ENCODE measurements at places on chromosomes 1 and 21.

GRCh38 chr1:31706384-31707058, 2.7 kb upstream of the COL16A1 start:
- no peak for DNase-seq

DNA sequence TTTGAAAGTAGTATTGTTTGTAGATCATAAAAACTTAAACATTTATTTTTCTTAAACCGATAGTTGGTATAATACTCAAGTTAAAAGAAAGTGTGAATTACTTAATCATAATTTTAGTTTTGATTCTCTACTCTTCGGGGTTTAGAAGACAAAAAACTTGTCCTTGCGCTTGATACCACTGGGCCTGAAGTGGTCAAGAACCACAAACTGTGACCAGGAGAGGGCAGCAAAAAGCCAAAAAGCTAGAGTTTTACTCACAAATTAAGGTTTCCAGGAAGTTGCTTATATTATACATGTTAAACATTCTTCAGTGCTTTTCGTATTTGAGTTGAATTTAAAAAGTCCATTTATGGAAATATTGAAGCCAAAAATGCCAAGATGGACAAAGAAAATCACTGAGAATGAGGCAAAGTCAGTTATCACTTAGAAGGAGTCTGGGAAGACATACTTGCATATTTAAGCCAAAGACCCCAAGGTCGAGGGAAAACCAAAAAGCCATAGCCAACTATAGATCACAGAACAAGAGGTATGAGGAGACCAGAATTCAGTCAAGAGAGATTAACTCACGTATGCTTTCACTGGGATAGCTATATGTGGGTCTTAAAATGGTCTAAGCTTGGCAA, 34.2 kb downstream of the EFCAB7 start:
- no peak for DNase-seq

- DNase-seq: no peak
Measured at GRCh38 chr1:211375146-211375818, 48.6 kb downstream of the TRAF5 start.

- no peak for DNase-seq
Measured at GRCh38 chr1:169689395-169689794, 22.0 kb downstream of the SELL start.

DNA sequence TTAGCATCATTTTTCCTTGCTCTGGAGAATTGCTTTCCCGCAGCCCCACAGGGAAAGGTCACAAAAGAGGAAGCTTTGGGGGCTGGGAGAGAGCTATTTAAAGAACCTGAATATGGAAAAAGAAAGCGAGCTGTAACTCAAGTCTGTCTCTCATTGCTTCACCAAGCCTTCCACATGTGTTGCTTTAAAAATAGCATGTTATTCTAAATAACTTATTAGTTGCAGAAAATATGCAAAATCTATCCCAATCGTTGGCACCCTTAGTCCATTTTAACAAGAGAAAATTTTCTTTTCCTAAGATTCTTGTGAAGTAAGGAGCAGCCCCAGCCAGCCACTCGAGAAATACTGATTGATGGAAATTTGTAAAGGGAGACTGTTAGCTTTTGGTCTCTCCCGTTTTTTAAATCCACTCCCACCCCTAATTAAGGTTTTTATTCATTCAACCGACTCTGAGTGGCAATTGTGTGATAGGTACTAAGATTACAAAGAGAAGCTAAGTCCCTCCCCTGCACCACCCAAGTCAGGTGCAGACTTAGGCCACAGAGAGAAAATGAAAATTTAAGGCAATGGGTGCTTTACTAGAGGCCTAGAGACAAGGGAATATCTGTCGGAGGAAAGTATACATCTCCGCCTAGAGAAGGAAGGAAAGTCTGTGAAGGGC, 802 bp downstream of the CYP4X1 start:
- no peak for DNase-seq

DNA sequence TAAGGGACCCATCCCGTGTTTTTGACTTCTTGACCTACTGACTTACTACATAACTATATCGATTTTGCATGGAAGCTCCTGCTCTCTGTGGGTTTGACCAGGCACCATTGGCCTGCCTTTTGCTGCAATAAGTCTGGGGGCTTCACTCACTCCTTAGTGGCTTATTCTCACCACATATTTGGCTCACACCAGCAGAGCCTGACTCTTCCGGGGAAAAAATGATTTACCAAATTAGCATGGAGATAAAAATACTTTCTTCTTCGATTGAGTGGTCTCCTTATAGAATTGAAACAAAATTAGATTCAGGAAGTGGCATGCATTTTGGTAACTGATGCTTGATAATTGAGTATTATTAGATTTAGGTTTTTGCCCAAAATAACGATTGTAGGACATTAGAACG, 129.7 kb downstream of the RUNX1 start:
- DNase-seq: no peak

DNA sequence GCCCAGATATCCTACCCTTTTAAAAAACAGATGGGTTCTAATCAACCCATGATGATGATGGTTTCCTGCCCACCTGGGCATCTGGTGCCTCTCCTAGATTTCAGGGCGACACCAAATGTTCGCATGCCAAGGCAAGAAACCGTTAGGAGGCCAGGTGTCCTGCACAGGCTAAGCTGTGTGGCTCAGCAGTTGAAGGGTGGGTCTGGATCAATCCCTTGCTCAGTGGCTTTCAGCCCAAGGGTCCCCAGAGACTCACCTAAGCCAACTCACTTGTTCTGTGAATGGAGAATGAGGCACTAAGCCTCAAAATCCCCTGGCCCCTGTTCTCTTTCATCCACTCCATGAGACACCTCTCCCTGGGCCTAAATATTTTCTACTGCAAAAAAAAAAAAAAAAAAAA, 169.1 kb upstream of the EDN2 start:
- no peak for DNase-seq

DNA sequence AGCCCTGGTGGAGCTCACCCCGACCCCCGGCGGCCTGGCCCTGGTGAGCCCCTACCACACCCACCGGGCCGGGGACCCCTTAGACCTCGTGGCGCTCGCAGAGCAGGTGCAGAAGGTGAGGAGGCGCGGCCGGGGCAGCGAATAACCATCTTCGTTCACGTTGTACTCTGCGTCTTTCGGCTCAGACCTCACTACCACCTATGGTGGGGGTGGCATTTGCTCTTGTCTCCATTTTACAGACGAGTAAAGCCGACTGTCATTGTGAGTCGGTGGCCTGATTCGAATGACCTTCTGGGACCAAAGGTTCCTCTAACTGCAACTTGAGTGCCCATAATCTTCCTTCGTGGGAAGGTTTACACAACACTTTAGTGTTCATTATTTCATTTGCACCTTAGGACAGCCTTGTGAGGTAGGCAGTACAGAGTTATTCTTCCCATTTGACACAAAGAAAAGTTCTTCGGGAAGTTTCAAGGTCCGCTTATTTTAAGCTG, 506 bp downstream of the C1orf50 start:
- DNase-seq: no peak

GRCh38 chr1:6040861-6041415, 4.8 kb upstream of the KCNAB2 start:
- no peak for DNase-seq

DNA sequence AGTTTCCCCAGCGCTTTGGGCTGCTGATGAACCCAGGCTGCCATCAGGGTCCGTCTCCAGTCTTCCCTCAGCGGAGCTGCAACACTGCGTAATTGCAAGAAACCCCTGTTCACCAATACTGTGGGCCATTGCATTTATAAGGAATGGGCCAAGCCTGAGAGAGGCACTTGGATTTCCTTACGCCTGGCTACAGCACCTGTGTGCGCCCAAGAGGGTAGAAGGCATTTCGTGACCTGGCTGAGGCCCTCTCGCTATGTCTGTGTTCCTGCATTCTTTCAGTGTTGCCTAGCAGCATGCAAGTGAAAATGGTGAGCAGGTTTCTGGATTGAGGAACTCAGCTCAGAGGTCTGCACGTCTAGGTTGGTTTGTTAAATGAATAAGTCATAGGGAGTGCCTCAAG, 12.0 kb upstream of the OR2W3 start:
- DNase-seq: no peak

GRCh38 chr1:18324246-18324645, 156.5 kb upstream of the KLHDC7A start:
- DNase-seq: no peak

- no peak for DNase-seq
Measured at GRCh38 chr21:27740084-27740483, 773.2 kb upstream of the ADAMTS5 start.

DNA sequence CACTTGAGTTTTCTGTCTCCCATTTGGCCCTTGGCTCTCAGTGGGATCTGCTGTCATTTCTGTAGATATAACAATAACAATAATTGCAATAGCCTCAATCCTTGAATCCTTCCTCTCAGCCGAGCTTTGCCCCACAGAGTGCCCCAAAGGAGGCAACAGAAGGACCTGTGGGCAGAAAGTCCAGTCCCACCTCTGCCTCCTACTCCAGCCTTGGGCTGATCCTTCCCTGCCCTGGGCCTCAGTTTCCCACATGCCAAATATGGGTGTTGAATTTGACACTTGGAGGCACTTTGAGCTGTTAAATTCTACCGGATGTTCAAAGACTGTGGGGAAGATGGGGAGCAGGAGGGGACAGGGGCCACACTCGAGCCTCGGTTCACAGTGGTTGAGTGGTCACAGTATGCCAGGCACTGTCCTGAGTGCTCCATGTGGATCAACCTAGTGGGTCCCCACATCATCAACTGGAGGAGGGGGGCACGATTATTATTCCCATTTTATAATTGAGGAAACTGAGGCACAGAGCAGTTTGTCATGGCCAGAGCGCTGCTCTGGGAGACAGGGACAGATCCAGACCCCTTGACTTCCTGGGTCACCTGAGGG, 307.1 kb downstream of the MATN1 start:
- no peak for DNase-seq

DNA sequence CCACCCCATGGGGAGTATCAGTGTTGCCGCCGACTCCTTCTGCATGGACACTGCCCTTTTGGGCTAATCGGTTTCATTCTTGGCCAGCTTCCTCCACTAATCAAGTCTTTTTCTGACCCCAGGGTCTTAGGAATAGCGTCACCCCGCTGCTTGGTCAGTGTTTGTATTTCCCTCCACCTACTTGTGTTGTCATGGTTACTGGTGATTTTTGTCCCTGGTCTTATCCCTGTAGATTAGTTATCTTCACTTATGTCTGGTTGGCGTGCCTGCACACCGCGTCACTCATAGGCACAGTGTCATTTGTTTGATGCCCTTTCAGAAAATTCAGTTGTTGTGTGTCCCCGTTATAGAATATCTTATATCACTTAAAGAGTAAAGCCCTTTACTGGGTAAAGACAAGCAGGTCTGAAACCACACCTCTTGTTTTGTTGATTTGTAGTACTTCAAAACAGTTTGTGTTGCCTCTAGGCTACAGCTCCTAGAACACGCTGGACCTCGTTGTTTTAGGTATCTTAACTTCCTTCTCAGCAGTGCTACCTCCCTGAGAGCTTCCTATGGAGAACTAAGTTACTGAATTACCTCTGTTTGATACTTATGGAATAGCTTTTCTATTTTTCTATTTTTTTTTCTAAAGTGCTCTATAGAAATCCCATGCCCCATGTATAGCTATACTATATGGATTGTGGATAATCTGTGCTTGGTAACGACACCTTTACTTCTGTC, 868 bp downstream of the PPP1R12B start:
- no peak for DNase-seq

DNA sequence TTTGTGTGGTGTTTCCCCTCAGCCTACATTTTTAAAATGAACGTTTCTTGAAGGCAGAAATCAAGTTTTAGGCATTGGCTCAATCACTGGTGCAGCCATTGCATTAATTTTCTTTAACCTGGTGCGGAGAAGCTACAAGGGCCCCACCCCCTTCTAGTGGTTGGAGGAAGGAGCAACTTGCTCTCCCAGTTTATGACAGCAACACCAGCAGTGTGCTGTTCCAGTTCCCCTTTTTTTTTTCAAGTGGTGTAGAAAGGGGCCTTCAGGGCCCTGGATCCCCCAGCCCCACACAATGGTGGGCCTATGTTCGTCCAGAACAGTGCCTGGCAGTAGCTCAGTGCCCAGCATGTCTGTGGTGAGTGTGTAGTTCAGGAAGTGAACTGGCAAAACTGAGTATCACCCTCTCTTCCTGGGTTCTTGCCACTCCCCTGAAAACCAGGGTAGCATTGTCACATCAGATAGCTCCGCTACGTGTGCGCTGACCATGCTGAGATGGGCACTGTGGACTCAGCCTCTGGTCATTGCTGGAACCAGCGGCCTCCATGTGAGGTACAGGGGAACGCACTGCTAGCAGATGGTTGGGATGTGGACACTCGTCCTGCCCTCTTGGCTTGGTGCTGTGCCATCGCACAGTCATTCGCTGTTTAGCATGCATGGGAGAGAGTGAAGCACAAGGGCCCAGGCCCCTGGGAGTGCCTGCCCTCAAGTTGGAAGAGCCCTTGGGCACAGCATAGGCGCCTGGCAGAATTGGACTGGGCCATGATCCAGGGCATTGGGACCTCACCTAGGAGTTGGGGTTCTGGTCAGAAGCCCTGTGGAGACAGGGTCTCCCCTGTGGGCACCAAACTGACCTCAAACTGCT, 7.2 kb downstream of the ARF1 start:
- no peak for DNase-seq

DNA sequence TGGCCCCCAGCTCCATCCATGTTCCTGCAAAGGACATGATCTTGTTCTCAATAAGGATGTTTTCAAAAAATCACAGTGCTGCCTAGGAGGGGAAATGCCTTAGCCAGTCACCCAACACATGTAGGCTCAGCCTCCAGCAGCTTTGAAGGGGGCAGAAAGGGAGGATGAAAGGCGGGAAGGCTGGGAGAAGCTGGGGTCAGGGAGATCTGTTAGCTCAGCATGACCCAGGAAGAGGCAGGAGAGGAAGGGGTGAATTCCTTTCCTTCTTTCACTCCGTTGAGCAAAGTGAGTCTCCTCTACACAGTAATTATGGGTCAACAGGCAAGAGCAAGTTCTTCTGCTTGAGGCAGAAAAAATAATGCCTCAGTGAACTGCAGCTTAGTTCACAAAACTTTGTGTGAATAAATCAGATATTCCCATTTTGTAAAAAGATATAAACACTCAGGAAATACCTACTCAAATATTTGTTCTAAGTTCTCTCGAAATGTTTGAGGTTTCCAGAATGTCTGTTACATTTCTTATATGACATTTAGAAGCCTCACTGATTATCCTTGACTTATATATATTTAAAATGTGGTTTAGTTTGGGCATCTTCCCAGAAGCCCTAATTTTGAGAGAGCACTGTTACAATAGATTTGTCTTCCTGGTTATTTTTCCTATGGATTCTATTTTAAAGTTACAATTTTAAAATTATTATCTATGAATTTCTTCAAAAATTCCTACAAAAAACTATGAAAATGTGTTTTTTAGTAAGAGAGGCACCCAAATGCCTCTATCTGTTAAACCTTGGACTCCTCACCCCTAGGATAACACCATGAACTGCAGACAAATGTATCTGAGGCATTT, 116.8 kb downstream of the KCNJ6 start:
- DNase-seq: no peak

GRCh38 chr1:89611721-89612120, 21.2 kb upstream of the LRRC8C start:
- DNase-seq: no peak
